ENCODE measurements at places on chromosomes 3 and 15.

DNA sequence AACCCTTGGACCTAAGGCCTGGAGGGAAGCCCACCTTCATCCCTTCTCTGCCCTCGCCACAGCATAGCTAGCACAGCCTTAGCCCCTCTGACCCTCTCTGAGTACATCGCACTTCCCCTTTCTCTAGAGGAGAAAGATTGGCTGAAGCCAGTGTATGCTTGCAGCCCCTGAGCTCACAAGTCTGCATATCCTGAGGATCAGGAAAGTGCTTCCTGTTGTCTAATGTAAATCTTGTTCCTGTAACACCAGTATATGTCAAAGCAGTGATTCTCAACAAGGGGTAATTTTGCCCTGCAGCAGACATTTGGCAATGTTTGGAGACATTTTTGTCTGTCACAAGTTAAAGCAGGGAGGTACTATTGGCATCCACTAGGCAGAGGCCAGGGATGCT lies 2.2 kb upstream of the PRKCD start:
- DNase-seq, result no peak

GRCh38 chr3:43178891-43179366 lies 73.0 kb upstream of the POMGNT2 start:
- DNase-seq, result no peak

DNA sequence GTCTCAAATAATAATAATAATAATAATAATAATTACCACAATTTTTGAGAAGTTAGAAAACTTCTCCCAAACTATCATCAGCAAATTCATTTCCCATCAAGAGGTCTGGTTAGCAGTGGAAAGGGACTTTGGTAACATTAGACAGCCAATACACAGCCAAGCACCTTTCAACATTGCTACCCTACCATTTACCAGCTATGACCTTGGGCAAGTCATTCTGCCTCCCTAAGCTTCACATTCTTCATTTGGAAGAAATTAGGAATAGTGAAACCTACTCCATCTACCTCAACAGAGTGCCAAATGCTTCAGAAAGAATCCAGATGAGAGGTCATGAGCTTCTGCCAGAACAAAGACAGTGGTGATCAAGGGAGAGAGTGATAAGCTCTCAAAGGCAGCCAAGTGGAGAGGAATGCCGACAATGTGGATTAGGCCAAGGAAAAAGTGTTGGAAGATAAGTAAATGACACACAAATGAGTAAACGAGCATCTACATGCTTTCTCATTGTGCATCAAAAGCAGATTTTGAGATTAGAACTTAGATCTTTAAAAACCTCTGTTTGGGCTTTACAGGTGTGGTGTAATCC lies 42.9 kb upstream of the LPP start:
- no peak for DNase-seq

- DNase-seq, result no peak
Observed at GRCh38 chr15:40955930-40956540, 2.8 kb downstream of the CHAC1 start.

- no peak for DNase-seq
Observed at GRCh38 chr15:81195339-81195864, 1.3 kb upstream of the IL16 start.

GRCh38 chr3:186108106-186108940 lies 566 bp downstream of the ETV5 start:
- DNase-seq, result peak; percentile 50

GRCh38 chr3:56918111-56918568 lies 116.4 kb upstream of the ARHGEF3 start:
- DNase-seq, result no peak

- peak; percentile 86 for DNase-seq
Observed at GRCh38 chr3:144031938-144032337, 60.3 kb downstream of the DIPK2A start.

- DNase-seq, result no peak
Observed at GRCh38 chr3:66104535-66104934, 65.8 kb upstream of the MAGI1 start.

- no peak for DNase-seq
Observed at GRCh38 chr3:152968388-152969024, 133.6 kb downstream of the P2RY1 start.

DNA sequence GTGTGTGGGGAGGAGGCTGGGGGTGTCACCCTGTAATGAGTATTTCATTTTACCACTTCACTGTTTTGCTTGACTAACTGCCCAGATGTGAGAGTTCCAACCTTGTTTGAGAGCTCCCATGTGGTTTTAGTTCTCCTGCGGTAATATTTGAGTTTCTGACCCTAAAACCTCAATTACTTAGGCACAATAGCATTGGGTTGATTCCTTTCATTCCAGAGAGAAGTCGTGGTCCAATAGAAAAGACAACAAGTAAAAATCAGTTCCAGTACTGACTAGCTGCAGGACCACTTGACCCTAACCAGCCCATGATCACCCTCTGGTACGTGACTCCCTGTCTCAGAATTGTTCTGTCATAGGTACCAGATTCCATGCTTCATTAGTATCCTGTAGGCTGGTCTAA lies 630.4 kb downstream of the CADM2 start:
- no peak for DNase-seq

GRCh38 chr3:120098710-120099109 lies 4.5 kb upstream of the GSK3B start:
- DNase-seq, result no peak

- DNase-seq, result no peak
Observed at GRCh38 chr3:161940621-161940965, 444.0 kb downstream of the OTOL1 start.

DNA sequence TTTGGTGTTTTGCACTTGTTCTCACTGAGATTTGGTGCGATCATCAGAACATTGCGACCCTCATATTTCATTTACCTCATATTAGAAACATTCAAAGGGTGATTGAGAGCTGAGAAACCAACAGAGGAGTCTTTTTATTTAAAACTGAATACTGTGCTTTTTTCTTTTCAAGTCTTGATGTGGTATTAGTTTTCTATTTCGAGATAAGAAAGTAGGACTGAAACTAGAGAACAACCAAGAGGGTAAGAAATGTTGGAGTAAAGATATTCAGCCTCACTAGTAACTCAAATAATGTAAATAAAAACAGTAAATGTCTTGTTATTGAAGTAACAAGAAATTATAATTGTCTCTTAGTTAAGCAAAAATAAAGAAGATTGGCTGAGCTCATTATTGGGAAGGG lies 26.5 kb downstream of the EFHB start:
- DNase-seq, result no peak

DNA sequence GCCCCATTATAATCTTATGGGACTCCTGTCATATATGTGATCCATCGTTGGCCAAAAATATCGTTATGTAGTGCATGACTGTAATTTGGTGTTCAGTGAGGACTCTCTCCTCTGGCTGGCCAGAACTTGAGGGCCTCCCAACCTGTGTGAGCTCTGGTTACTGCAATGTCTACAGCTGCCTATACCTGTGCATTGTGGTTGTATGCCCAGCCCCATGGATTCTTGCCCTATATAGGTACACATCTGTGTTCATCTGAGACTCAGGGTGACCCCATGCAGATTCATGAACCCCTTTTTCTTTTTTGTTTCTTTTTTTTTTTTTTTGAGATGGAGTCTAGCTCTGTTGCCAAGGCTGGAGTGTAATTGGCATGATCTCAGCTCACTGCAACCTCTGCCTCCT lies 32.6 kb upstream of the KLF13 start:
- DNase-seq, result no peak

- DNase-seq, result no peak
Observed at GRCh38 chr3:137409584-137409983, 354.5 kb upstream of the SOX14 start.
